Activated CD4-positive, alpha-beta T cell treated with anti-CD3 and anti-CD28 coated beads for 36 hours (primary cell): ENCODE measurements at places on chromosomes 3 and 15.

GRCh38 chr15:97941572-97941971 is 18.9 kb upstream of the ARRDC4 start:
- H3K27me3 ChIP-seq = no peaks in the 10 kb centered on the region
- DNase-seq = no peak
- H3K4me1 ChIP-seq = no peaks in the 10 kb centered on the region
- no peak overlapping the region for H3K4me3 ChIP-seq
- H3K27ac ChIP-seq = no peak overlapping the region

GRCh38 chr3:87076946-87077345 is 86.0 kb upstream of the VGLL3 start:
- H3K4me1 ChIP-seq = no peaks in the 10 kb centered on the region
- H3K27ac ChIP-seq = no peak overlapping the region
- no peak for DNase-seq
- no peak overlapping the region for H3K4me3 ChIP-seq

DNA sequence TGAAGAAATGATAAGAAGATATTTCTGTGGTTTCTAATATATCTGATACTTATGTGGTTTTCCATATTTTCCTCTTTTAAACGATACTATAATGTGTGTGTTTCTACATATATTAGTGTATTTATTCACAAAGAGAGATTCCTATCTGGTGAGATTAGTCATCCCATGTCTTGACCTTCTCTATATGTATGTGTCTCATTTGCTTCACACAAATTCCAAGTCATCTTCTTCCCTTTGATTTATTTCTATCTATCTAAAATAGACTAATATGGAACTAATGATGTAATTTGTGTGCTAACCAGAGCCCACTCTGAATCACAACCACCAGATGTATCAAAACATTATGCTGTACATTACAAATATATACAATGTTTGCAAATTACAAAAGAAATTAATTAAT is 154.7 kb upstream of the KCNMB2 start:
- no peak overlapping the region for H3K4me3 ChIP-seq
- H3K36me3 ChIP-seq = no peaks in the 10 kb centered on the region
- peaks cover 4% of the 10 kb centered on the region for H3K27me3 ChIP-seq
- no peaks in the 10 kb centered on the region for H3K4me1 ChIP-seq
- no peak overlapping the region for H3K27ac ChIP-seq
- no peak for DNase-seq

DNA sequence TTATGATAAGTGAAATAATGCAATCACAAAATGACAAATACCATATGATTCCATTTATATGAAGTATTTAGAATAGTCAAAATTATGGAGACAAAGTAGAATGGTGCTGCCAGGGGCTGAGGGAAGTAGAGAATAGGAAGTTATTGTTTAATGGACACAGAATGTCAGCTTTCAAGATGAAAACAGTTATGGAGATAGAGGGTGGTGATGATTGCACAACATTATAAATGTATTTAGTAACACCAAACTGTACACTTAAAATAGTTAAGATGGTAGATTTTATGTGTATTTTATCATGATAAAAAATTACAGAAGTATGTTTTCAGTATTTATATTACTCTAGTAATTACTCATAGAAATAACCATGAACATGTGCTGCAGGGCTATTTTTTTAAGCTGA is 100.8 kb upstream of the AZI2 start:
- no peak overlapping the region for H3K4me3 ChIP-seq
- no peak for DNase-seq
- no peaks in the 10 kb centered on the region for H3K27me3 ChIP-seq
- H3K36me3 ChIP-seq = no peaks in the 10 kb centered on the region
- no peak overlapping the region for H3K27ac ChIP-seq

DNA sequence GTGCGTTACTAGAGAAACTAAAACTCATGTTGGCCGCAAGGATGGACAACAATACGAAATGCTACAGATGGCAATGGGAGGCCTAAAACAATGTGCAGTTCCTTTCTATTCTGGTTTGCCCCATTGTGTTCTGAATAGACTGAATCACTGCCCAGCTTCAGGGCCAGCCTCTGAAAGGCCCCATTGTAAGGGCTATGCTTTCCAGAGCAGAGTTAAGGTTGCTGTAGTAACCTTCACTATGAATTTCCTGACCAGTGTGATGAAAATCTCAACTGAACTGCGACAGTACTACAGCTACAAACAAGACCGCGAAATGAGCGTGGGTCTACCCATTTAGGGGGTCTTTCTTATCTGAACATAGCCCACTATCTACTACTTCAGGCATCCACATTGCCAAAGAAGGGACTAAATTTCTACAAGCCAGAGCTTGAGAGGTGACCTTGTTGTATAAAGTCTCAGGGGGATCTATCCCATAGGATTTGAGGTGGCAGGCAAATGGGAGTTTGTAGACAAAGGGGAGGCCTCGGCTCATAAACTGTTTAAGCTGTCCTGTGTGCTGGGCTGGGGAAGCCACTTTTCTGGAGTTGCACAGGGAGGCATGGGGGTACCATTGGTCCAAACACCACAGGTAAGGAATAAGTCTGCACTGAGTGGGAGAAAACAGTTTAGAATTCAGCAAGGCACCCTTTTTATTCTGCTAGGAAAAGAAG is 80.1 kb downstream of the MYO1E start:
- H3K27me3 ChIP-seq = no peaks in the 10 kb centered on the region
- no peak overlapping the region for H3K27ac ChIP-seq
- DNase-seq = no peak
- no peak overlapping the region for H3K4me3 ChIP-seq
- H3K36me3 ChIP-seq = no peaks in the 10 kb centered on the region

- H3K27me3 ChIP-seq = no peaks in the 10 kb centered on the region
- H3K36me3 ChIP-seq = no peaks in the 10 kb centered on the region
- no peak overlapping the region for H3K4me3 ChIP-seq
- no peaks in the 10 kb centered on the region for H3K4me1 ChIP-seq
- H3K27ac ChIP-seq = no peak overlapping the region
Observed at GRCh38 chr3:40120806-40121205, 188.7 kb upstream of the EIF1B start.

GRCh38 chr3:141870091-141870687 is 6.3 kb upstream of the ATP1B3 start:
- H3K27me3 ChIP-seq = no peaks in the 10 kb centered on the region
- no peak overlapping the region for H3K27ac ChIP-seq
- no peak for DNase-seq
- no peaks in the 10 kb centered on the region for H3K4me1 ChIP-seq
- no peak overlapping the region for H3K4me3 ChIP-seq

GRCh38 chr15:35834216-35834830 is 288.4 kb upstream of the DPH6 start:
- DNase-seq = no peak
- H3K4me1 ChIP-seq = no peaks in the 10 kb centered on the region
- no peak overlapping the region for H3K4me3 ChIP-seq
- no peaks in the 10 kb centered on the region for H3K27me3 ChIP-seq
- no peak overlapping the region for H3K27ac ChIP-seq
- no peaks in the 10 kb centered on the region for H3K36me3 ChIP-seq

- DNase-seq = no peak
- H3K27ac ChIP-seq = no peak overlapping the region
- no peaks in the 10 kb centered on the region for H3K36me3 ChIP-seq
- H3K4me1 ChIP-seq = no peaks in the 10 kb centered on the region
- H3K27me3 ChIP-seq = peaks cover 6% of the 10 kb centered on the region
- H3K4me3 ChIP-seq = no peak overlapping the region
Observed at GRCh38 chr3:62415312-62415801, 42.0 kb upstream of the FEZF2 start.

DNA sequence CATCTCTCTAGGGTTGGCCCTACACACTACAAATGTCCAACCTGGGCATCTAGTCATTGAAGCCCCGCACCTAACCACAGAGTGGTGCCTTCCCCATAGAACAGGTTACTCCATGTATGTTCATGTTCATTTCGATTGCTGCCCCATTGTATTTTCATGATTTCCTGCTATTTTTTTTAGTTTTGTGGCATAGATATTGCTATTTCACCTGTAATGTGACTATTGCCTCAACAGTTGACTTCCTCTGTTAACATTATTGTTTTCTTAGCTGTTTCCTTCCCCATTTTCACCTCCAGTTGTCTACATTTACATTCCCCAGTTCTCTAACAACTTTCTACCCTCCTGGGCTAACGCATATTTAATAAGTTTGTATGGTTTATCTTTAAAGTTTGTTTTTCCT is 137.7 kb upstream of the RBMS3 start:
- H3K27ac ChIP-seq = no peak overlapping the region
- H3K36me3 ChIP-seq = no peaks in the 10 kb centered on the region
- no peak for DNase-seq
- no peaks in the 10 kb centered on the region for H3K27me3 ChIP-seq

DNA sequence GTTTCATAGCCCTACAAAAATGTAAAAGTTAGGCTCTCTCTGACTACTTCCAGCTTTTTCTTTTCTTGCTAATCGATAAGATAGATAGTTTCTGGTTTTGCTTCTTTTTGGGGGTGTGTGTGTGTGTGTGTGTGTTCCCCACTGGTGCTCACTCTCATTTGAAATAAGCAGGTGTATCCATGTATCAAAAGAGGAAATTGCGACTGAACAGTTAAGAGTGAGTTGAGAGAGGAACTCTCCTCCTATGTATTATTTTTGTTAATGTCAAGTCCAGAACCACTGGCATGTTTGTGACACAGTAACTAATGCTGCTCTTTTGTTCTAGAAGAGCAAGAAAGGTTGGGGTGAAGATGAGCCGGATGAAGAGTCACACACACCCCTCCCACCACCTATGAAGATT is 96.7 kb upstream of the UMPS start:
- peaks cover 2% of the 10 kb centered on the region for H3K4me1 ChIP-seq
- H3K27me3 ChIP-seq = peaks cover 6% of the 10 kb centered on the region
- no peak overlapping the region for H3K27ac ChIP-seq
- H3K36me3 ChIP-seq = no peaks in the 10 kb centered on the region

DNA sequence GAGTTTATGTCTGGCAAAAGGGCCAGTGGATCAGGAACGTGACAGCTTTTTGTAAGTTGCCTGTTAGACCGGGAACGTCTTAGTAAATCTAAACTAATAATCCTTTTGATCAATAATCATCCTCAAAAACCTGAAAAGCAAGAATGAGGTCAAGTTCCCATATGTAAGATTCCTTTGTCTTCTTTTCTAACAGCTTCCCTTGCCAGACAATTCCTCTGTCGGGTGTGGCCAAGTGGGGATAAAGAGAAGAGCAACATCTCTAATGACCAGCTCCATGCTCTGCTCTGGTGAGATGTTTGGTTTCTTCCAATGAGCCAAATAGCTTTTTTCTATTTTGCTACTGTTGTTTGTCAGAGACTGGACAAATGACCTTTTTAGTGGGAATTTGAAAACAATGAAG is 19.8 kb downstream of the FANCD2OS start:
- no peaks in the 10 kb centered on the region for H3K27me3 ChIP-seq
- no peak for DNase-seq
- H3K4me3 ChIP-seq = no peak overlapping the region

DNA sequence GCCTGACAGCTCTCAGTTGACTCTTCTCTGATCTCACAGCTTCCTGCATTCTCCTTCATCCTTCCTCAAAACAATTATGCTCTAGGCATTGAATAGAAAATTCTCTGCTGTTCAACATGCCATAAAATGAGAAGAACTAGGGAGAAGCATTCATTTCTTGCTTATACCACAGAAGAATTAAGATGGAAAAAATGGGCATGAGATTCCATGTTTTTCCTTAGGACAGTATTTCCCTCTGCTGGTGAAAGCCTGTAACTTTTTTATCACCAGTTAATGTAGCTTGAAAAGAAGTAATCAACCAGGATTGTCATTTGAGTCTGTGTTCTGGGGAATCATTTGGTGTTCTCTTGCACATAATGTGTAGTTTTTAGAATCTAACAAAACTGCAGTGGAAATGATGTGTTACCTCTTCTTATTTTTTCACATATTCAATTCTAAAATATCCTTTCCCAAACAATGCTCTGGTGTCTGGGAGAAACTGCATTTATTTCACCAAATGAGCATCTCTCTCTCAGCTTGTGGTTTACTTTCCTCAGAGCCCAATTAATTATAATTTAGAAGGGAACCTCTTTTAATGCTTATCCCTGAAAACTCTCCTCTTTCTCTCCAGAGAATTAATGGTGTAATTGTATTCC is 92.8 kb upstream of the DCBLD2 start:
- no peaks in the 10 kb centered on the region for H3K36me3 ChIP-seq
- no peak overlapping the region for H3K27ac ChIP-seq
- H3K27me3 ChIP-seq = peaks cover 3% of the 10 kb centered on the region

DNA sequence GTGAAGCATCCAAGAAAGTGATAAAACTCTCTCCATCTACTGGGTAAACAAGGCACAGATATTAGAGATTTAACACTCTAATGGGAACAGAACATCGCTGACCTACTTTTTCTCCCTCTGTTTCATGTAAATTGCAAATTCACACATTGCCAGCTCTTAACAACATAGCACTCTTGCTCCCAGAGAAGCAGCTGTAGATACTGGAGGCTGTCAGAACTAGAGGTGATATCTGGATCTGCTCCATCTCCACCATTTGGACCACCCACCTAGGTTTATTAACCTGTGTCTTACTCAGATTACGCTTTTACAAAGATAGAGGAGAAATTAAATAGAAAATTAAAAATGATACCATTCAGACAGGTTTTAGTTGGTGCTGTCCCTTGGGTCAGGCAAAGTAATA is 289.1 kb upstream of the CRBN start:
- no peaks in the 10 kb centered on the region for H3K4me1 ChIP-seq
- no peak overlapping the region for H3K27ac ChIP-seq
- no peaks in the 10 kb centered on the region for H3K36me3 ChIP-seq

GRCh38 chr15:34582461-34583371 is 735 bp downstream of the GOLGA8B start:
- peak overlapping the region; percentile 89 for H3K4me3 ChIP-seq
- DNase-seq = peak; percentile 68
- peaks cover 13% of the 10 kb centered on the region for H3K27me3 ChIP-seq
- H3K4me1 ChIP-seq = peaks cover 41% of the 10 kb centered on the region
- H3K27ac ChIP-seq = peak overlapping the region; percentile 69

- no peak for DNase-seq
- no peaks in the 10 kb centered on the region for H3K27me3 ChIP-seq
- H3K4me1 ChIP-seq = no peaks in the 10 kb centered on the region
- no peak overlapping the region for H3K4me3 ChIP-seq
Observed at GRCh38 chr15:26294059-26294689, 431.0 kb upstream of the ATP10A start.

DNA sequence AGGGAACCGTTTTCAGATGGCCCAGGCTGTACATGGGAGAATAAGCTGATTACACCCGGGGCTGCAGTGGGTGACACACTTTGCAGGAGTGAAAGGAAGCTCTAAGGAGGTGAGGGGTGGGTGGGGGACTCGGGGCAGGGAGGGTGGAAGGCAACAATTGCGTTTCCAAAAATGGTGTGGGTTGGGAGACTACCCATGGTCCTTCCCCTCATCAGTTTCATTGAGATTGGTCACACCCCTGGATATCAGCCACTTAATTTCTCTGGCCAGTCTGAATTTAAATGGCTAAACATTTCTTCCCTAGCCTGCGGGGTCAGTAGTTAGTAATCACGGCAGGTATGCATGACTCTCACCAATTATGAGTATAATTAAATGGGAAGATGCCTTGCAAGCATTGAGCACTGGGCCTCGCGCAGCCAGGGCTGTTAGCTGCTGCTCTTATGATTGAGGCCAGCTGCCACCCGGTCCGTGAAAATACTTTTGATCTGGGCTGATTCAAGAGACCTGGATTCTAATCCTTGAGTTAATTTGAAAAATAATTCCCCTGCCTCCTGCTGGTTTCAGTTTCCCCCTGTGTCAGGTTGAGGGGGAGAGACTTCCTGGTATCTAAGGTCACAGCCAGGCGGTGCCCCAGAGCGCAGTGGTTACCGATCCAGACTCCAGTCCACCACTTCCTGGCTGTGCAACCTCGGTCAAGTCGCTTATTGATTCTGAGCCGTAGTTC is 23.3 kb downstream of the SLC6A6 start:
- peak; percentile 66 for DNase-seq
- H3K27me3 ChIP-seq = no peaks in the 10 kb centered on the region
- H3K27ac ChIP-seq = peak overlapping the region; percentile 87
- peak overlapping the region; percentile 0 for H3K4me3 ChIP-seq
